ENCODE measurements at places on chromosomes 16 and 17. TPM values are rescaled to one million over a fixed set of nuclear protein-coding genes. Genes with fewer than 3 reads are reported as not detected.

CARD14 gene
- not detected for total RNA-seq

SLC39A11 gene
- 32.5 TPM for total RNA-seq

SLC5A11 gene
- total RNA-seq = not detected

FBXW10B gene
- total RNA-seq = not detected

SERPINF2 gene
- 0.65 TPM for total RNA-seq

ITGAD gene
- not detected for total RNA-seq

SLC6A4 gene
- 56.9 TPM for total RNA-seq

ITPRIPL2 gene
- 23.6 TPM for total RNA-seq

GCGR gene
- total RNA-seq = not detected

YBX2 gene
- total RNA-seq = not detected

CRHR1 gene
- total RNA-seq = not detected

BICDL2 gene
- 0.16 TPM for total RNA-seq

GPRC5C gene
- 13.9 TPM for total RNA-seq

BTBD17 gene
- total RNA-seq = not detected

TCAP gene
- not detected for total RNA-seq

ENDOV gene
- 32.9 TPM for total RNA-seq
